ENCODE measurements at places on chromosomes 1 and 21.

DNA sequence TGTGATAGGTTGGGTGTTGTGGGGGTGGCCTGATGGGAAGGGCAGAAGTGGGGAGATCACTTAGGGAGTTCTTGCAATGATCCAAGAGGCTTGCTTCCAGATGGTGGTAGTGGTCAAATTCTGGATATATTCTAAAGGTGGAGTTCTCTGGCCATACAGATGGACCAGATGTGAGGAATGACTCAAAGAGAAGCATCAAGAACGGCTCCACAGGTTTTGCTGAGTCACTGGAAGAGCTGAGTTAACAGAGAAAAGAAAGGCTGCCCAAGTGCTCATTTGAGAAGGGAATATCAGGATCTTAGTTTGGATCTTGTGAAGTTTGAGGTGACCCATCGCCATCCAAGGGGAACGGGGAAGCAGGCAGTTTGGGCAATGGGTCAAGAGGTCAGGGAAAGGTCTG lies 192.9 kb upstream of the GALNT2 start:
- DNase-seq: no peak

GRCh38 chr1:234647245-234647644 lies 37.3 kb upstream of the IRF2BP2 start:
- no peak for DNase-seq

DNA sequence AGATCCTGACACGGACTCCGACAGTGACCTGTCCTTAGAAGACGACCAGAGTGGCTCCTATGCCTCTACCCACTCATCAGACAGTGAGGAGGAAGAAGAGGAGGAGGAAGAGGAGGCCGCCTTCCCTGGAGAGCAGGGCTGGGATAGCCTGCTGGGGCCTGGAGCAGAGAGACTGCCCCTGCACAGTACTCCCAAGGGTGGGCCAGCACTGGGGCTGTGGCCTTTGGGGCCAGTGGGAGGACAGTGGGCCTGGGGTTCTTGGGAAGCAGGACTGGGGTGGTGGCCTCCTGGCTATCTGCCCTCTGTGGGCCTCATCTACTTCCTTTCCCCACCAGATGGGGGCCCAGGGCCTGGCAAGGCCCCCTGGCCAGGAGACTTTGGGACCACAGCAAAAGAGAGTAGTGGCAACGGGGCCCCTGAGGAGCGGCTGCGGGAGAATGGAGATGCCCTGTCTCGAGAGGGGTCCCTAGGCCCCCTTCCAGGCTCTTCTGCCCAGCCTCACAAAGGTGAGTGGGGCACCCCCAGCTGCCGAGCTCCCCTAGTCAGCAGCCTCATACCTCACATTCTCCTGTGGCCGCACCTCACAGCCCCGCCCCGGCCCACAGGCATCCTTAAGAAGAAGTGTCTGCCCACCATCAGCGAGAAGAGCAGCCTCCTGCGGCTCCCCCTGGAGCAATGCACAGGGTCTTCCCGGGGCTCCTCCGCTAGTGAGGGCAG lies 10.0 kb downstream of the PSRC1 start:
- DNase-seq: no peak

DNA sequence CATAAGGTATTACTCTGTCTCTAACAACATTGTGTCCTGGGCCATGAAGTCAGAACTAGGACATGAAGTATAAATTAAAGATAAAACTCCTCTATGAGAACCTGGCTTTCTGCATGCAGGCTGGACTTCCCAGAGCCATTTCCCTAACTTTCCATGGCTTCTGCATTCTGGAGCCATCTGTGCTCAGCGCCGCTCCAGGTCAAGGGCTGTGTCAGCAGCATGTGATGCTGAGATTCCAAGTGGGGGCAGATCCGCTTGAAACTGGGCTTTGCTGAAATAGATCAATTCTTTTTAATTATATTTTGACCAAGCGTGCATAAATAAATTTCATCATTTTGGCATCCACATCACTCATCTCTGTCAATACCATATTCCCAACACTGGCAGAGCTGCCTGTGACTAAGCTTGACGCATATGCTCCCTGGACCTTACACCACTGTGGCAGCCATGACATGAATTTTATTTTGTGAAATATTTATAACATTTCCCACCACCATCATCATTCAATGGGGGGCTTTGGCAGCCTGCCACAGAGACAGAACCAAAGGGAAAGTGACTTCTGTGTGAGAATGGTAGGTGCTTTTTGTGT lies 110.4 kb upstream of the KCNK1 start:
- DNase-seq: no peak

DNA sequence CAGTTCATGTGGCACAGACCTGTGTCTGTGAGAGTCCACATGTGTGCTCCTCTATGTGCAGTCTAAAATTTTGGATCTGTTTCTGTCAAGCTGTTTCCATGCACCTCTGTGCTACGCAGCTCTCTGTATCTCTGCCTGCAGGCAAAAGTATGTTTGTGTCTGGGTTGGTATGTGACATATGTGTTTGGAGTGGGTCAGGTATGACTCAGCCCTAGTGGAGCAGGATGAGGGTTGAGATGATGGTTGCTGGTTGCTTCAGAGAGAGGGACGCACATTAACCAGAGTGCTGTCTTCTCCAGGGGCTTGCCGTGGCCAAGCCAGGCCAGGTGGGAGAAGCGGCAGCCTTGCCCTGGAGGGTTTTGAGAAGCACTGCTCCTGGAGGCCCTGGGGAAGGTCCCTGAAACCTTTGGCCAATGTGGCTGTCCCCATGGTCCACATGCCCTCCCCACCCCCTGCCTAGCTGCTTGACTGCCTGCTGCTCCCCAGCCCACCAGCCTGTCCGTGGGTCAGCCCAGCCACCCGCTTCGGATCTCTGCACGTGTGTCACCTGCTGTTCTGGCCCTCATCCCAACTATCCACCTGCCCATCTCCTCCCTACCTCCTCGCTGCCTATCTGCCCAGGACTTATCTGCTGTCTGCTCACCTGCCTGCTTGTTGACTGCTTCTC lies 4.1 kb upstream of the EVA1B start:
- no peak for DNase-seq

- DNase-seq: no peak
Measured at GRCh38 chr1:54158071-54158470, 5.3 kb upstream of the CDCP2 start.

- peak; percentile 18 for DNase-seq
Measured at GRCh38 chr1:101653482-101653946, 343.2 kb downstream of the OLFM3 start.

GRCh38 chr1:174153085-174153824 lies 6.1 kb upstream of the RABGAP1L start:
- DNase-seq: no peak

DNA sequence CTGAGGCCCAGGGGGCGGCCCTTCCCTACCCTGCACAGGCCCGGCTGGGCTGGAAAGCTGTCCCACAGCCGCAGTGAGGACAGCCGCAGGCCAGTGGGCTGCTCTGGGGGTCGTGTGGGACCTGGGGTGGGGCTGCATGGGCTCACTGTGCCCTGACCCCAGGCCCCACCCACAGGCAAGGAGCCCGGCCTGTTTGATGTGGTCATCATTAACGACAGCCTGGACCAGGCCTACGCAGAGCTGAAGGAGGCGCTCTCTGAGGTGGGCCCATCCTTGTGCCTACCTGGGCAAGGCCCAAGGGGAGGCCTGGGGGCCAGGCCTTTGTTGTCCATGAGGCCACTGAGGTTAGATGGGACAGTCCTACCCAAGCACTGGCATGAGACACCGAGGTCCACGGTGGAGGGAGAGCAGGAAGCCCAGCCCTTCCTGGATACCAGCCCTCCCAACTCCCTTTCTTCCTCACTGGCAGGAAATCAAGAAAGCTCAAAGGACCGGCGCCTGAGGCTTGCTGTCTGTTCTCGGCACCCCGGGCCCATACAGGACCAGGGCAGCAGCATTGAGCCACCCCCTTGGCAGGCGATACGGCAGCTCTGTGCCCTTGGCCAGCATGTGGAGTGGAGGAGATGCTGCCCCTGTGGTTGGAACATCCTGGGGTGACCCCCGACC lies 1.4 kb upstream of the GJC2 start:
- DNase-seq: peak; percentile 45

GRCh38 chr1:175206687-175207086 lies 14.1 kb upstream of the KIAA0040 start:
- DNase-seq: peak; percentile 36

GRCh38 chr1:196344453-196344852 lies 263.8 kb downstream of the KCNT2 start:
- DNase-seq: no peak

GRCh38 chr1:179814546-179814838 lies 63.1 kb downstream of the TOR1AIP2 start:
- no peak for DNase-seq

GRCh38 chr1:76725864-76726619 lies 141.2 kb upstream of the ST6GALNAC5 start:
- no peak for DNase-seq

DNA sequence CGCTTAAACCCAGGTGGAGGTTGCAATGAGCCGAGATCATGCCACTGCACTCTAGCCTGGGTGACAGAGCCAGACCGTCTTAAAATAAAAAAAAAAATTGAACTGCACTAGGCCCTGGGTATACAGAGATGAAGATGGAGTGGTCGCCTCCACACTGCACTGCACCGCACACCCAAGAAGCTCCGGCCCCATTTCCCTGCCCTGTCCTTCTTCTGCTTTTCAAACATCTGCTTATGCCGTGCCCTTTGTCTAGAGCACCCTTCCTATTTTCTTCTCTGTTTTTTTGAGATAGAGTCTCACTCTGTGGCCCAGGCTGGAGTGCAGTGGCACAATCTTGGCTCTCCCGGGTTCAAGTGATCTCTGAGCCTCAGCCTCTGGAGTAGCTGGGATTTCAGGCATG lies 17.4 kb downstream of the IQGAP3 start:
- DNase-seq: no peak

Data from cardiac fibroblast (primary cell).